ENCODE measurements at places on chromosomes 13 and 19.

GRCh38 chr13:94239135-94239534 lies 240.3 kb downstream of the DCT start:
- no peak for DNase-seq

GRCh38 chr13:20993211-20993610 lies 68.2 kb downstream of the LATS2 start:
- DNase-seq: no peak

DNA sequence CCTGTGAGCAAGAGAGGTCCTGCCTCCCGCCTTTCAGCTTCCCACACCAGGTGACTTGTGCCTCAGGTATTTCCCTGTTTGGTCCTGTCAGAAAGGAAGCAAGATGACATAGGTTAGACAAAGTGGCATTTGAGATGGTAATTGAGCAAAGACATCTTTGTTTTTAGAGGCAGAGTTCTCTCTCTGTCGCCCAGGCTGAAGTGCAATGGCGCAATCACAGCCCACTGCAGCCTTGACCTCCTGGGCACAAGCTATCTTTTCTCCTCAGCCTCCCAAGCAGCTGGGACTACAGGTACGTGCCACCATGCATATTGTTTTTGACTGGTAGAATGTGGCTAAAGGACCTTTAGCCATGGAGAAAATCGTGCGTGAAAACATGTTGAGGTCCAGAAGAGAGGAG lies 339.1 kb downstream of the FGF9 start:
- no peak for DNase-seq

- no peak for DNase-seq
Measured at GRCh38 chr13:50838701-50839100, 4.8 kb downstream of the DLEU7 start.

- peak; percentile 72 for DNase-seq
Measured at GRCh38 chr19:15934332-15935078, at the start of gene CYP4F11. Gene CYP4F11, minus strand, starts transcription at chr19:15934529. Its CDS starts 121 bp downstream, at chr19:15934408.

GRCh38 chr19:33000510-33000909 lies 28.5 kb downstream of the FAAP24 start:
- no peak for DNase-seq

- DNase-seq: no peak
Measured at GRCh38 chr19:42140125-42140754, 8.0 kb upstream of the POU2F2 start.

DNA sequence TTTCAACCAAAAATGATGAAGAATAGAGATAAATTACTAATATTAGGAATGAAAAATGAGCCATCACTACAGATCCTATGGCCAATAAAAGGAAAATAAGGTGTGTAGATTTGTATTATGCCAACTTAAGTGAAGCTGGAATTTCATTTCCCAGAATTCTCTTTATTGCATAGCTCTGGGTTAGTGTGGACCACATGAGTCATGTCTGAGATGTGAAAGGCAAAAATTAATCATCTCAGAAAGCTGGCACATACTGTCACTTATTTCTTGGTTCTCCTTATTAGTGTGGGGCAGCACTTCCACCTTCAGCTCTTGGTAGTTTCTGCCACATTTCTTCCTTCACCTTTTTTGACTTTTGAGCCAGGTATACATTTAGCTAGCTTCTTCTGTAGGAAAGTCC lies 82.6 kb downstream of the KATNAL1 start:
- no peak for DNase-seq

DNA sequence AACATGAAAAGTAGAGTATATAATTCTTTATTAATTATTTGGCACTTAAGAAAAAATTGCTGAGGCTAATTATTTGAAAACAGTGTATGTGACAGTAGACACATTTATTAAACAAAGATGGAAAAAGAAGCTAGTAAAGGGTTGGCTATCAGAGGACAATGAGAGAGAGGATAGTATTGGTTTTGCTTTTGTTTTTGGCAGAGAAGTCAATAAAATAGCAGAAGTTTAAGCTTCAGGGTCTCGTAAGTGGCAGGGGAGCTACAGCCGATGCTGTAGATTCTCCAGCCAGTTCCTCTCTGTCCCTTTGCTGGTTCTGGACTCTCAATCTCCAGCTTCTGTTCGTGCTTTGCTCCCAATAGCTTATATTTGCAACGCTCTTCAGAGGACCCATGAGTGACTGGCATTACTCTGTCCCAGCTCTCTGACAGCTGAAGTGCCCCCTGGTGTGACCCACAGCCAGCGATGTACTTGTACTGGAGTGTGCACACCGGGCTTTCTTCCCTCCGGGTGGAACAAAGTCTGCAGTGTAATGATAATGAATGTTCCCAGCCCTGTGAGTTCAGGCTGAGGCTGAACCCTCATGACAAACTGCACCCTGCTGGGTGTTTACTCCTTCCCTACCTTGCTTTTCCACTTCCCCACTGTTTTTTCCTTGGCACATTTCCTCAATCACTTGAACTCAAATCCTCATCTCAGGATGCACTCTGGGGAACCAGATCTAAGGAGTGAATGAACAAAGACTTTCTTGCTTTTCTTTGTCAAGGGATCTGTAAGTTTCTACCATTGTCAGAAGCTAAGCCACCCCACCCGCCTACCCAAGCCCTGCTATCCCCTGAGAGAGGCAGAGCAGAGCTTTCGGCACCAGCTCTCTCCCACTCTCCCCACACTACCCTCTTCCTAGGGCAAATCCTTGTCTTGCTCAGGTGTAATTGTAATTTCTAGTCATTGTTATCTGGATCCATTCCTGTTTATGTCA lies 254.8 kb downstream of the LHFPL6 start:
- no peak for DNase-seq

- no peak for DNase-seq
Measured at GRCh38 chr13:32446220-32446619, 18.3 kb upstream of the N4BP2L1 start.

- DNase-seq: no peak
Measured at GRCh38 chr13:47859165-47859564, 141.9 kb downstream of the SUCLA2 start.

- no peak for DNase-seq
Measured at GRCh38 chr13:59706101-59706976, 457.4 kb downstream of the DIAPH3 start.

DNA sequence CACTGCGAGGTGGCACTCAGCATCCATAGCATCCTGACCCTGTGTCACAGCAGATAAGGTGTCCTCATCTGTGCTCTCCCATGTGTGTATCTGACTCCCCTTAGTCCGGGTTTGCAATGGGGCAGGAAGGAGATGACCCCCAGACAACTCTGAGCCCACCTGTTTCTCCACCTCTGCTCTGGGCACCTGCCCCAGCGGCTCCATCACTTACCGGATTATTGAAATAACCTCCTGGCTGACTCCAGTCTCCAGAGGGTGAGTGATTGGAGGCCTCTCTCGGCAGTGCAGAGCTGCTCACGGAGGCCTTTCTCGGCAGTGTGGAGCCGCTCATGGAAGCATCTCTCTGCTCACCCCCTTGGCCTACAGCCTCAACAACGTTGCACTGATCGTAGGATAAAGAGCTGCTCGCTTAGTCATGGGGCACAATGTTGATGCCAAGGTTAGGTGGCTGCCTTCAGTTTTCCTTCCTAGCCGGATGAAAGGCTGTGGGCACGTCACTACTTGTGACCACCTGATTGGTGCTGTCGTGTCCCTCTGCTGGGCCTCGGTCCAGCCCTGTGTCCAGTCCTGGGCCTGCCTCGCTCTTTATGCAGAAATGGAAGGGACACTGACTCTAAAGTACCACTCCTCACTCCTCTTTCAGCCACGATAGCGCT lies 67.6 kb downstream of the TEX29 start:
- DNase-seq: no peak

- DNase-seq: no peak
Measured at GRCh38 chr19:3604227-3604986, 2.3 kb downstream of the TBXA2R start.

GRCh38 chr13:67554286-67554685 lies 324.1 kb upstream of the PCDH9 start:
- no peak for DNase-seq

DNA sequence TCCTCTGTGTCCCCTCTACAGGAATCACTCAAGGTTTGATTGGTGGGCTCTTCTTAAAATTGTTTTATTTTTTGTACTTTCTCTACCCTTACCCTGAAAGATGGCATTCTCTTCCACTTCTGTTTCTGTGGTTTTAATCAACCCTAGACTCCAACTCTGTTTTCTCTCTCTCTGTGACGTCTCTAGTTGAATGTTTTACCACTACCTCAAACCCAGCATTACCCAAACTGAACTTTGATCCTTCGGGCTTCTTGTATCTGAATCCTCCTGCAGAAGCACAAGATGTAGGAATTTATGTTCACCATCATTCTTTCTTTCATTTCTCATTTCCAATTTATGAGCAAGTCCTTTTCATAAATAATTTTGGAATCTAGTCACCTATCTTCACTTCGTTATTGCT lies 39.9 kb downstream of the PCCA start:
- no peak for DNase-seq

DNA sequence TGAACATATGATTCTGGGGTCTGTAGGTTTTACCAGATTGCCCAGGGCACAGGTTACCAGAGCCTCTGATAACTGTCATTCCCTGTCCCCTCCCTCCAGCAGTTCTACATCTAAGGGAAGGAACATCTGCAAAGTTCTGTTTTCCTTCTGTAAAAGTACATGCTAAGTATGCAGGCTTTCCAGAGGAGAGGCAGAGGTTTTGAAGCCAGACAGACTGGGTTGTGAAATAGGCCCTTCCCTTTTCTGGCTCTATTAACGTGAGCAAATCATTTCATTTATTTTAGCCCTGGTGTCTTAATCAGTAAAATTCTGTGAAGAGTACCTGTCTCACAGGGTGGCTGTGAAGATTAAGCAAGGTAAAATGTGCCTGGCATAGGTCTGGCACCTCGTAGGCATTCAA lies 66.1 kb upstream of the C1QTNF9 start:
- DNase-seq: no peak

DNA sequence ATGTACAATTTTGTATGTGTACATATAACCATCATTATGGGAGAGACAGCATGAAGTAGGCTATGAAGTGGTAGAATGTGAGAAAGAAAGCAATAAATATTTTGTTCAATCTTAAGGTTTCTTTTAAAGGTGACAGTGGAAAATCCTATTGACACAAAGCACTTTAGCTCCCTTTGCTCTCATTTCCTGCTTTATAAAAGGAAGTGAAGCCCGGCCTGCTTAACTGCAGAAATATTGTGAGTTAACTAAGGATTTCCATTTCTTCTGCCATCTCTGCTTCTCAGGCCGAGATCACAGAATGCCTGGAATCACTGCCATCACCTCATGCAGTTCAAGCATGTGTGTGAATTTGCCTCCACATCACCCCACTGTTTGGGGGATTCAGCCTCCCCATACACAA lies 83.5 kb downstream of the FRY start:
- DNase-seq: no peak

- DNase-seq: no peak
Measured at GRCh38 chr13:40486518-40487163, 179.8 kb downstream of the FOXO1 start.

- DNase-seq: peak; percentile 45
Measured at GRCh38 chr19:50414864-50415660, 3.7 kb upstream of the SPIB start.

DNA sequence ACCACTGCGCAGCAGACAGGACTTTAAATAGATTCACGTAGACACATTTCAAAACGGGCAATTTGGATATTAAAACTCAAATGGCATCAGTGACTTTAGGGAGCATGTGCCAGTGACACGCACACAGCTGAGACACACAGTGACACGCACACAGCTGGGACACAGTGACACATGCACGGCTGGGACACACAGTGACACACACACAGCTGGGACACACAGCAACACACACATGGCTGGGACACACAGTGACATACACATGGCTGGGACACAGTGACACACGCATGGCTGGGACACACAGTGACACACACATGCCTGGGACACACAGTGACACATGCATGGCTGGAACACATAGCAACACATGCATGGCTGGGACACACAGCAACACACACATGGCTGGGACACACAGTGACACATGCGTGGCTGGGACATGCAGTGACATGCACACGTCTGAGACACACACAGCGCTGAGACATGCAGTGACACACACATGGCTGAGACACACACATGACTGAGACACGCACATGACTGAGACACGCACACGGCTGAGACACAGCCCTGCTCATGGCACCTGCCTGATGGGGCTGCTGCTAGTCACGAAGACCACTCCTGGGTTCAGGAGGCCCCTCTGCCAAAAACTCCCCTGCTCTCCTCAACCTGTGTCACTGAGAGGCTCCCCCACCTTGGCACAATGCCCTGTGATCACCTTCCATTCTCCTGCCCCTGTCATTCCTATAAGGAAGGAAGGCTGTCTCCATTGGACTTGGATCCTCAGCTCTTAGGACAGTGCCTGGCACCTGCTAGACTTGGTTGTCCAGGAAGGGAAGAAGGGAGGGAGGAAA lies 52.5 kb downstream of the SOX1 start:
- DNase-seq: no peak

- no peak for DNase-seq
Measured at GRCh38 chr13:43405457-43405856, 381.3 kb downstream of the ENOX1 start.

DNA sequence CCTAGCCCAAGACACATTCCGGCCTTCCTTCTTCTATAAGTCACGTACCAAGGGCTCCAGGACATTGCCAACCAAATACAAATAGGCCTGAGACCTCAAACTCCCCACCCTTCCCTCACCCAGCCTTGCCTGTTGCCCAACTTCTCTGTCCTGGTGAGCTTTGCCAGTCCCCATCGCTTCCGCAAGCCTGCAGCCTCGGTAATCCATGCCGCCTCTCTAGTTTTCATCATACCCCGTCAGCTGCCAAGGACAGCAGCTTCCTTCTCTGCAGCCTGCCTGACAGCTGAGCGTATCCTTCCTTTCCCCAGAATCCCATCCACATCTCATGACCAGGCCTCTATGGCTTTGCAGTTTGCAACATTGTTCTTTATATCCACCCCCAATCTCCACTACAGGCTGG lies 36.6 kb upstream of the POMP start:
- no peak for DNase-seq

DNA sequence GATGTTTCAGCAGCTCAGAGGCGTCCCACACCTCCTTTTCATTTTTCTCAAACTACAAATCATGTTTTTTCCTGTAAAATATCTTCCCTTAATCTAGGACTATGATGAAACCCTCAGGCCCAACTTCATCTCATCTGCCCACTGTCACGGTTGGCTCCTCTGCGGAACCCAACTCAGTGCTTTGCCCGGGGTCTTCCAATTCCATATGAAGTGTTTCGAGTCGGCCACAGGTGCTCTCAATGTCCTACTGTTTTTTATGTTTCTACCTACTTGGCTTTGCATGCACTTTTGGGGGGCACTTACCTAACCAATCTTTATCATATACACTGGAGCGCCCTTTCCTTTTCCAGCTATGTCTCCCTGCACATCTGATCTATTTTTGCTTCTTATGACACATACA lies 28.1 kb downstream of the COL4A1 start:
- no peak for DNase-seq

- no peak for DNase-seq
Measured at GRCh38 chr19:50759886-50760285, 10.4 kb upstream of the GPR32 start.

- no peak for DNase-seq
Measured at GRCh38 chr13:90039516-90039915, 1308.0 kb upstream of the MIR17HG start.

All from Calu3 (cell line).